Epithelial cell of proximal tubule (primary cell): ENCODE measurements at places on chromosomes 2 and 18. TPM values are rescaled to one million over a fixed set of nuclear protein-coding genes. Genes with fewer than 3 reads are reported as not detected.

Gene SP140
- 4.6 and 5.3 TPM in 2 replicates for total RNA-seq

Gene CCDC142
- 3.9 and 5.8 TPM in 2 replicates for total RNA-seq

Gene EVA1A
- total RNA-seq, result 53.7 and 67.0 TPM in 2 replicates

DNA sequence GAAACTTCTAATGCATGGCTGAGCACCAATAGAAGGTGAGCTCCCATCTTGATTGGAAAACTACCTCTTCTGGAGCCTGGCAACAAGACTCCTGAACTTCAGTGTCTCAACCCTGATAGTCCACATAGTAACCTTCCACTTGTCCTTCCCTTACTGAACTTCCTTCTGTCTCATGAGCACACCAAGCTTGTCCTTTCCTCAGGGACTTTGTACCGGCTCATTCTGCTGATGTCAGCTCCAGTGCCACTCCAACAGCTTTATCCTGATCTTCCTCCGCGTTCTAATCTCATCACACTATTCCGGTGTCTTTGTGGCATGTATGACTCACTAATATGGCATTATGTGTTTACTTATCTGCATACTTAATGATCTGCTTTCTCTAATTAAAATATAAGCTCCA is 862.0 kb upstream of the ID2 start:
- DNase-seq, result no peak

GRCh38 chr2:8119782-8120505 is 561.9 kb upstream of the ID2 start:
- DNase-seq, result peak; percentile 75

GRCh38 chr2:24912523-24912922 is 7.5 kb downstream of the ADCY3 start:
- DNase-seq, result no peak

GRCh38 chr2:148646231-148646559 is 1.6 kb downstream of the EPC2 start:
- no peak for DNase-seq

DNA sequence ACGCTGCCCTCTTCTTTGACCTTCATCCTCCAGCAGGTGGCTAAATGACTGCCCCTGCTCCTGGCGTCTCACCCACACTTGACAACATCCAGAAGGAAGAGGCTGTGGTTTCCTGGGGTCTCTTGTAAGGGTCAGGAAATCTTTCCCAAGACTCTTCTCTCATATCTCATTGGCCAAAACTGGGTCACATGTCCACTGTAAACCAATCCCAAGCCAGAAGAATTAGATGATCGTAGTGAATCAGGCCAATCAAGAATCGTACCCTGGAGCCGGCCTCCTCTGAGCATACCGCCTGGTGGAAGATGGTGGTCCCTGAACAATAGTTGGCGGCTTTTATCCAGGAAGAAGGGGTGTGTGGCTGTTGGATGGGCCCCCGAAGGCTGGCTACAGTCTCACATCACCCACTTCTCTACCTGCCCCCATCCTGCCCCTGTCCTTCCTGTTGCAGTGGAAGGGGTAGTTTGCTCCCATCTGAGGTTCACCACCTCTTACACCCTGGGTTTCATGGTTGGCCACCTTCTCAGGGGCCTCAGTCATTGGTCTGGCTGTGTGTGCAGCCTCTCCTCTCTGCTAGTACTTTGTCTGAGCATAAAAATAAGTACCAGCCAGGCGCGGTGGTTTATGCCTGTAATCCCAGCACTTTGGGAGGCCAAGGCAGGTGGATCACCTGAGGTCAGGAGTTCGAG is 3.8 kb downstream of the SAG start:
- DNase-seq, result no peak

GRCh38 chr18:59788791-59789106 is 91.5 kb upstream of the CCBE1 start:
- no peak for DNase-seq

DNA sequence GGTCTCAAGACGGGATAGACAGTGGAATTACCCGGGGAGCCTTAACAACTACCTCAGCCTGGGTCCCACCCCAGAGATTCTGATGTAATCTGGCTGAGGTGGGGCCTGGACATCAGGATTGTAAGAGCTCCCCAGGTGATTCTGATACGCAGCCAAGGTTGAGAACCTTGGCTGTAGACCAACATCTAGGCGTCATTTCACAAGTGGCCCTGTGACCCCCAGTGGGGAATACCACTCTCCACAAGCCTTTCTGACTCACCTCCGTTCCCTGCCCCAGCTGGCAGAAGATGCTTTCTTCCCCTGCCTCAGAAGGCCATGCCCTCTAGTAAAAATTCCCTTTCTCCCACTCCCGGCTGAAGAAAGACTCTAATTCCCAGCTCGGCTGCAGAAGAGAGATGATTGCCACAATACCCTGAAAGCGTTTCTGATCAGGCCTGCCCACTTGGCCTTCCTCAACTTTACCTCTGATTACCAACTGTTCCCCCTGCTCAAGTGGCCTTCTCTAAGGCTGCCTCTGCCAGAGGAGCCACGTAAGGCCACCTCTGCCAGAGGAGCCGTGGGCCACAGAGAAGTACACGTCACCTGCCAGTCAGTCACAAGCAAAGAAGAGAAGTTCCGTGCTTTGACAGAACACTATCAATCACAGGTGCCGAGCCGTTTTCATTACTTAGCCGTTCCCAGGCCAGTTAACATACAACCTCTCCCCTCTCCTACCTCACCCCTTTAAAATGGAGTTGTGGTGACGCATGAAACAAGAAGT is 116.8 kb upstream of the PKDCC start:
- DNase-seq, result peak; percentile 89

- no peak for DNase-seq
Measured at GRCh38 chr2:174610243-174610995, 12.8 kb upstream of the WIPF1 start.

GRCh38 chr2:22829791-22830190 is 555.2 kb upstream of the KLHL29 start:
- DNase-seq, result no peak

DNA sequence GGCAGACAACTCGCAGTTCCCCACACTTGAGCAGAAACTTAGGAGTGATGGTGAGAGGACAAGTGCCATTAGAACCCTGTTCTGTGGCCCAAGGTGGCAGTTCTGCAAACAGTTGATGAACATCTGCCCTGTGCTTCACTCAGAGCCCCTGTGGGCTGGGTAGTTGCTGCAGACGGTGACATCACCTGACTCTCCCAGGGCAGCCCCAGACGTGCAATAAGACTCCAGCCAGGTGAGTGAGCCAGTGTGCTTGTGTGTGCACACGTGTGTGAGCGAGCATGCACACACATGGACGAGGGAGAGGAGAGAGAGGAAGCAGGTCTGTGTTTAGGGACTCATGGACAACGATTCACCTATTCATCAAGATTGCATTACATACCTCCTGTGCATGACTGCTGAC is 136.0 kb upstream of the GLI2 start:
- DNase-seq, result no peak

- no peak for DNase-seq
Measured at GRCh38 chr18:70288851-70289328, at the start of gene SOCS6. TSS of gene SOCS6 (plus strand) at chr18:70289045. CDS start at chr18:70324669, 35,624 bp downstream.

- DNase-seq, result no peak
Measured at GRCh38 chr2:27738349-27739057, 33.0 kb upstream of the MRPL33 start.

DNA sequence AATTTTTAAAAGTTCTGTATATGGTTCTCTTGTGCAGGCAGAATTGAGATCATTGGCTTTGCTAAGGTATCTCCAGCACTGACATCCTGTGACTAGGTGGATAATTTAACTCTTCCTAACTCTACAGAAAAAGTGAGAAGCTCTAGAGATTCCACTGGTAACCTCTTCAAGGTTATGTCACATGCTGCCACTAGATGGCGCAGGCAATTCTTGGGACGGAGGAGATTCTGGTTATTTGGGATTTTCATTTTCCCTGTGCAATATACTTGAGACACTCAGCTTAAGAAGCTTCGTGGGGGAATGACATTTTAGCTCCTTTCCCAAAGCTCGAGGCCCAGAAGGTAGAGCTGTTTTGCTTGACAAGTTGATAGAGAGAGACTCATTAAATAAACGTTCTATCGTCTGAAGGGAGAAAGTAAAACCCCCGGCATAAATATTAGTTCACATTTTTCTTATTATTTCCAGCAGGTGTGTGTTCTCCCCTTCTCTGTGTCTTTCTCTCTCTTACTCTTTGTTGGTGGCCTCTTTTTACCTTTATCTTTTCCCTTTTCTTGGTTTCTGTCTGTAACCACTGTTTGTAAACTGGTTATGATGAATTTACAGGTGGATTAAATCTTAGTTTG is 26.6 kb upstream of the LANCL1 start:
- DNase-seq, result no peak

DNA sequence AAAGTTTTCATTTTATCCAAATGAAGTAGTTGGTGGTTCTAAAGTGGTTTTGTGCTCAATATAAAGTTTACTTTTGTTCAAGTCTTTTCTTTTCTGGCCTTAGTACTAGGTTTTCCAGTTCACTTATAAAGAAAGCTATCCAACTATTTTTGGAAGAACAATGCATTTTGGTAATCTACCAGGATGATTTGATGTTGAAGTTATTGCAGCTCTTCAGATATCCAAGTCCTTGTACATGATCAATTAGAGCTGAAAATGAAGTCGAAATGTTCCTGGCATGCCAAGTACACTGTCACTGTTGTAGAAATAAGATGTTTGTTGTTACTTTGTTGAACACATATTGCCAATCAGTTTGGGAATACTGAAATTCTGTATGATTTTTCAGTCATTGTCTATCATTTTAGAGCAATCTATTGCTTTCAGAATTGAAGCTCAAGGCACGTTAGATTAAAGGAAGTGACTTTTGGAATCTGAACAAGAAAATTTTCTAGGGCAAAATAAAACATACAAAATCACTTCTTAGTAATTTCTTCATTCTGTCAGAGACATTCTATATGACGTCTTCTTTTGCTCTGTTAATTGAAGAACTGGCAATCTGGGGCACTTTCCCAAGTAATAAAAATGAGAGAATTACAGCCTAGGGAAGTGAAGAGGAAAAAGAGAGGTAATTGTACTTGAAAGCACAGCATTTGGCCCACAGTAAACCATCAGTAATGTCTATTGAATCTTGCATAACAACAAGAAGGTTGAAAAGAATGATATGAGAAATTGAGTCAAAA is 232.3 kb downstream of the MREG start:
- DNase-seq, result no peak

DNA sequence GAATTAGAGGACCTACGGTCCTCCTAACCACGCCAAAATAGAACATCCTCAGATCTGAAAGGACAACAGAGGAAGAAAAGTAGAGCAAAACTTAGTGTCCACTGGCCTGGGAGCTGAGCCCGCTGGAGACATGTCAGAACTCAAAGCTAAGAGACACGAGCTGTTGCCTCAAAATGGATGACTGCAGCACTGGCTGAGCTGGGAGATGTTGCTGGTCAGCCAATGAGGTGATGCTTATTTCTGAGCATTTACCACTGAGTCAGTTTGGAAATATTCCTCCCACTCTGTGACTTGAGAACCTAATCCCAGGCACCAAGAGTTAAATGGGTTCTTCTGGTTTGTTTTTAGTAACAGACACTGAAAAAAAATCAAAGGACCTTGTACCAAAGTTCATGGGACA is 32.6 kb downstream of the FBXO15 start:
- DNase-seq, result no peak

DNA sequence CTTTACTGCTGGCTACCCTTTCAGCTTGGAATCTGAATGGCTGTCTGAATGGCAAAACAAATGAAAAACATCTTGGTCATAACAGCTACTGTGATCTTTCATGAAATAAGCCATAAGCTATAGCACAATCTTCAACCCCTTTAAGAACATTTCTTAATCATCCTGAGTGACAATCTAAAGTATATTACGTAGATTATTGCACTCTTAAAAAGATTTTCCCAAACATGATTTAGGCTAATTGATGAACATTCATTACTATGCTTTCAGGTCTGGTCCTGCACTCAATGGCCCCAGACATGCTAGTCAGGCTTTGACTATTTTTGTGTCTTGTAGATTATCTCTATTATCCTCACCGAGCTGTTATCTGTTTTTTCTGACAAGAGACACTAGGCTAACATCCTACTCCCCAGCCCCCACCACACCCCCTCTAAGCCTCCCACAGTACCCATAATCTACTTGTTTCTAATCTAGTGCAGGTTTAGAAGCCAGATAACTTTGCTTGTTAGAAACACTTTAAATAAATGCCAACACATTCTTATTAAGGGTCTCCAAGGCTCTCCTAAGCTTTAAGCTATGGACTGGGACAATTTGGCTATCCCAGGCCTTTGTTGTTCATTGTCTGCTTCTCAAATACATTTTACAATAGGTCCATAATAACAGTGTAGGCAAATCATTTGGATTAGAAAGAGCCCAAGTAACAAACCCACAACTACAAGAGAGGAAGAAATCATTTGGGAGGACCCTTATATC is 4.2 kb downstream of the SMAD2 start:
- no peak for DNase-seq
